ENCODE measurements at places on chromosomes 3 and 15.

GRCh38 chr3:110021659-110022058 lies 684.3 kb upstream of the DPPA4 start:
- no peak for DNase-seq

DNA sequence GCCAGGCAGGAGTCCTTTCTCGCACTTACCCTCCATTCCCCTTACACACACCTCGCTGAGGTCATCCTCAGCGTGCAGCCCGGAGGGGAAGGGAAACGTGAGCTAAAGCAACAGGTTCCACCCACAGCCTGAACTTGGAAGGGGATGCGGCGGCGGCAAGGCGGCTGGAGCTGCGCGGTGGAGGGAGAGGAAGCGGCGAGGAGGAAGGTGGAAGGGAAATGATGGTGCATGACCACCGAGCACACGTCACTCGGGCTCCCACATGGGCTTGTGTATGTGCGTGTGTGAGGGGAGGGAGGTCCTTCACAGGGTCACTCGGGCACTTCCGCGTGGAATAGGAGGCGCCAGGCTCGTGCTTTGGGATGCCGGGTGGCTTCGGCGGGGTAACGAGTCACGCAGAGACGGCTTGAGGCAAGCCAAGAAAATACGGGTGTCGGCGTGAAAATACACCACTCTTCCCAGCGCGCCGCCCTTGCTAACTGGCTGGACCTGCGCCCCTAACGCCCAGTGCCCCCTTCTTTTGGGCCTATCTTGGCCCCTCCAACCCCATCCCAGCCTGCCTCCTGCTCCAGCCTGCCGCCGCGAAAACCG lies 225.5 kb upstream of the IL12A start:
- DNase-seq, result no peak

- DNase-seq, result no peak
Measured at GRCh38 chr15:55694652-55695150, 48.3 kb downstream of the PRTG start.

DNA sequence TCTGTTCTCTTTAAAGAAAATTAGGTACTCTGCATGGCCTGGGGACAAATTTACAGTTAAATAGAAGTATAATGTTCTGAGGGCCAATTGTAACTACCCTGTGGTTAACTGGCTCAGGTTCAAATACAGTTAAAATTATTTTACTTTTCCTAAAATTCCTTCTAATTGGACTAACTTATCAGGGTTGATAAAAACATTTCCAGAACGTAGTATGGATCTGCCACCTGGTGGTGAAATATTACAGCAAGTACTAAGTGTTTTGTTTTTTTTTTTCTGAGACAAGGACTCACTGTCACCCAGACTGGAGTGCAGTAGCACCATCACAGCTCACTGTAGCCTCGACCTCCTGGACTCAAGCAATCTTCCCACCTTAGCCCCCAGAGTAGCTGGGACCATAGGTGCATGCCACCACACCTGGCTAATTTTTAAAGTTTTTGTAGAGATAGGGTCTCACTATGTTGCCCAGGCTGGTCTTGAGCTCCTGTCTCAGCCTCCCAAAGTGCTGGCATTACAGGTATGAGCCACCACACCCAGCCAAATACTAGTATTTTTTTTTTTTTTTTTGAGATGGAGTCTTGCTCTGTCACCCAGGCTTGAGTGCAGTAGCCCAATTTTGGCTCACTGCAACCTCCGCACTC lies 29.2 kb downstream of the NEO1 start:
- no peak for DNase-seq

DNA sequence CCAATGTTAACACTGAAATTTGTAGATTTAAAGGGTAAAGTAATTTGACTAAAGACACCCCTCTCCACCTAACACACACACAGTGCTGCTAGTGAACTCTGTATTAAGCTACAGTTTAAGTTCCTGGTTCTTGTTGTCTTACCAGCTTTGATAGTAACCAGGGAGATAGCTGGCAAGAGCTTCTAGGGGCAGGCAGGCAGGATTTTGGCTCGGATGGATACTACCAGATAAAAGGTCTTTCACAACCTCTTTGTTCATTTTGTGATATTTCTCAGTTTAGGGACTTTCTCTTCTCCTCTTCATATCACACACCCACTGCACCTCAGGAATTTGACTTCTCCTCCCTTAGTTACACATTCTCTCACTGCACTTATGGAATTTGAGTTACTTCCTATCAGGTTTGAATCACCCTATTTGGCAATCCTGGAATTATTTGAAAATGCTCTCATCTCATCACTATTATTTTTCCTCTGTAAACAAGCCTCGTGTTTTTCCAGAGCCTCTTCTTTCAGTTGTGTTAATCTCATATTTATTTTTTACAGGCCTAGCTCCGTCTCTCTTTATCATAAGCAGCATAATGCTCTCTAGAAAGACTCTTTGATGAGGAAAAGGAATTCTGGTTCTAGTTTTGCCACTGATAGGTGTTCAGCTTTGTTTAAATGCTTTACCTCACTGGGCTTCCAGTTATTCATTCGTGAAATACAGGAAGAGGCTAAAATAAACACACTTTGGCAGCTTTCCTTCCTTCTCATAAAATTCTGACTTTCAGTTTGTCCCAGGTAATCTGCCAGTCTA lies 23.0 kb upstream of the CLDN1 start:
- DNase-seq, result no peak

- peak; percentile 25 for DNase-seq
Measured at GRCh38 chr3:52172262-52172757, 18.1 kb upstream of the POC1A start.

GRCh38 chr3:112132088-112132487 lies 960 bp downstream of the GCSAM start:
- DNase-seq, result no peak
